ENCODE measurements at places on chromosomes 16 and 17. TPM values are rescaled to one million over a fixed set of nuclear protein-coding genes. Genes with fewer than 3 reads are reported as not detected.

The ITGAL gene
- 0.89 TPM for total RNA-seq

The MED13 gene
- 50.1 TPM for total RNA-seq

The TNFAIP1 gene
- 52.2 TPM for total RNA-seq

The CFAP119 gene
- total RNA-seq: 1.4 TPM

The MMP2 gene
- total RNA-seq: 1,520 TPM

The C17orf50 gene
- total RNA-seq: not detected

The P2RX1 gene
- total RNA-seq: 4.8 TPM

The GFOD2 gene
- total RNA-seq: 20.3 TPM

The TMEM235 gene
- not detected for total RNA-seq

The OTOA gene
- 0.09 TPM for total RNA-seq

The DHRS7C gene
- total RNA-seq: not detected

The PPM1E gene
- under 0.01 TPM for total RNA-seq

The PERCC1 gene
- not detected for total RNA-seq

The SLC5A10 gene
- not detected for total RNA-seq

The ITGB4 gene
- total RNA-seq: 0.30 TPM

The NSF gene
- 78.7 TPM for total RNA-seq

The ST6GALNAC2 gene
- 0.55 TPM for total RNA-seq

The RFNG gene
- total RNA-seq: 67.4 TPM

The AIPL1 gene
- total RNA-seq: not detected

The TEKT5 gene
- total RNA-seq: not detected

The HP gene
- total RNA-seq: not detected

The ZP2 gene
- not detected for total RNA-seq

The VMO1 gene
- total RNA-seq: not detected

The CX3CL1 gene
- under 0.01 TPM for total RNA-seq

The HSD11B2 gene
- 0.59 TPM for total RNA-seq

The FN3K gene
- total RNA-seq: 10.4 TPM

The CFAP20 gene
- 44.2 TPM for total RNA-seq

The HOXB13 gene
- under 0.01 TPM for total RNA-seq
